ENCODE measurements at places on chromosomes 11 and 22.

- no peak for DNase-seq
Measured at GRCh38 chr11:45209891-45210699, 63.7 kb downstream of the PRDM11 start.

DNA sequence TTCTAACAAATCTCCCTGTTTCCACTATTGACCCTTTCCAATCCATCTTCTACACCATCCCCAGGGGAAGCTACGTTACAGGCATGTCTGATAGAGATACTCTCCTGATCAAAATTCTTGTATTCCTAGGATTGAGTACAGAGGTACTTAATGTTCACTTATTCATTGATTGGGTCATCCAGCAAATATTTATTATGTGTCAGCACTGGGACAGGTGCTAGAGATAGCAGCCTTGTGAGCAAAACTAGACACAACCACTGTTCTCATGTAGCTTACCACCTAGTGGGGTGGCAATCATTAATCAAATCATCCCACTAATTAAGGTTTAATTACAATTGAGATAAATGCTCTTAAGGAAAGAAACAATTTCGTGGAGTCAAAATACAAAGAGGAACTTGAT lies 9.4 kb upstream of the RTCB start:
- no peak for DNase-seq

- no peak for DNase-seq
Measured at GRCh38 chr11:64165481-64165841, 452 bp downstream of the MACROD1 start.

DNA sequence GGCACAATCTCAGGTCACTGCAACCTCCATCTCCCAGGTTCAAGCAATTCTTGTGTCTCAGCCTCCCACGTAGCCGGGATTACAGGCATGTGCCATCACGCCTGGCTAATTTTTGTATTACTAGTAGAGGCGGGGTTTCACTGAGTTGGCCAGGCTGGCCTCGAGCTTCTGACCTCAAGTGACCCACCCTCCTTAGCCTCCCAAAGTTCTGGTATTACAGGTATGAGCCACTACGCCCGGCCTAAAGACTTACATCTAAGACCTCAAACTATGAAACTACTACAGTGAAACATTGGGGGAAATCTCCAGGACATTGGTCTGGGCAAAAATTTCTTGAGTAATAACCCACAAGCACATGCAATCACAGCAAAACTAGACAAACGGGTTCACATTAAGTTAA lies 13.8 kb upstream of the FAM181B start:
- DNase-seq, result no peak

GRCh38 chr11:17722000-17722643 lies 2.8 kb downstream of the MYOD1 start:
- DNase-seq, result no peak

DNA sequence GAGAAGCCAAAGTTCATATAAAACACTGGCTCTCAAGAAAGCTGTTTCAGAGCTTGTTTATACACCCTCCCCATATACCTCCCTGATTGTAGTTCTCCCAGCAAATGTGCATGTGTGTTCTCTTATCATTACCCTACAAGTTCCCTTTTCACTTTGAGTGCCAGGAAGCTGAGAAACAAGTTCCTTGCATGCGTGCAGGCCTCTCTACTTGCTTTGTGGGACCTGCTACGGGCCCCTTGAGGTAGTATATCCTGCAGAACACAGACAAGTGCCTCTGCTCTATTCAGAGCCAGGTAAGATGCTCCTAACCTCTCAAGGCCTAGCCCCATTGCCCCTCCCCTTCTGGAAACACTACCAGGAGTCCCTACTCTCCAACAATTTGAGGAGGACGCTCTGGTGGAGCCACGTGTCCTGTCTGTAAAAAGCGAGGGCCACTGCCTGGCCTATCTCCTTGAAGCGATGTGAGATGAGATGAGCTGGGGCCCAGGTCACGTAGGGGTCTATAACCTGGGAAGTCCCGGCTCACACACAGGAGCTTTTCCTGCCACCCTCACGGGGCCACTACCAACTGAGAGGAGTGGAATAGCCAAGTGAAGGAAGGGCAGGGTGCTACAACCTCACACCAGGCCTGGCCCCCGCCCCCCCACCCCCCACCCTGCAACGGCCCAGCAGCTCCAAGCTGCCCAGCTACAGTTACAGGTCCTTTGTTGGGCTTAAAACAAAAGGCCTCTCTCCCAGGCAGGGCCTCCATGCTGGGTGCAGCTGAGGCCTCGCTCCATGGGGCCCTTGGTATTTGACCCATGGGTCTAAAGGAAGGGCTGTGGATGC lies 2.6 kb upstream of the ATP5MGL start:
- peak; percentile 74 for DNase-seq

DNA sequence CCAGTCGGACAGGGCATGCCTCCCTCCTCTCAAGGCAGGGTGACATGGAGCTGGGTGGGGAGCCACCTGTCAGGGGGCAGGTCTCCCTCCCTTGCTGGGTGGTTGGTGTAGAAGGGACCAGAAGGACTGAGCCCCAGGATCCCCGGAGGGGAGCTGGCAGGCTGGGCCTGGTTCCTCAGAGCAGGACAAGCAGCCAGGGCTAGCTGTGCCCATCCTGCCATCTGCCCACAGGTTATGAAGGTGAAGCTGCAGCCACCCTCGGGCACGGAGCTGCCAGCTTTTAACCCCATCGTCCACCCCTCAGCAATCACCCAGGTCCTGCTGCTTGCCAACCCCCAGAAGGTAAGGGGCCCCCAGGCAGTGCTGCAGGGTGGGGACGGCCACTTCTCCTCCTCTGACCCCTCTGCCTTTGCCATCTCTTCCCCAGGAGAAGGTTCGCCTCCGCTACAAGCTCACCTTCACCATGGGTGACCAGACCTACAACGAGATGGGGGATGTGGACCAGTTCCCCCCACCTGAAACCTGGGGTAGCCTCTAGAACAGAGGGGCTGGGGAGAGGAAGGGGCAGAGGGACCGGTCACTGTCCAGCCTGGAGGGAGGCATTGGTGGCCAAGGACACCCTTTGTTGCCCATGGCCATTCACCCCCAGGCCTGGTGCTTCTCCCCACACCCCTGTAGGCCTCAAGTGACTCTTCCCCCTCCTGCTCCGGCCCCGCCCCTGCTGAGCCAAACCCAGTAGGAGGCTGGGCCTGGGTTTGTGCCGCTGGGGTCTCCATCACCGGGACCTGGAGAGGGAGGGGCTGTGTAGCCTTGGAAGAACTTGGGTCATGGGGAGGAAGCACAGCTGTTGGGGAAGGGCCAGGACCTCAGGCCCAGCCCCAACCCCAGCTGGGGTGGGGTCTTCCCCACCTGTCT lies 7.0 kb upstream of the SH3BP1 start:
- no peak for DNase-seq

- DNase-seq, result no peak
Measured at GRCh38 chr11:44470854-44471253, 94.6 kb upstream of the CD82 start.

GRCh38 chr11:87141980-87142514 lies 104.3 kb downstream of the TMEM135 start:
- DNase-seq, result no peak

GRCh38 chr11:85965202-85965601 lies 103.7 kb downstream of the PICALM start:
- DNase-seq, result no peak

DNA sequence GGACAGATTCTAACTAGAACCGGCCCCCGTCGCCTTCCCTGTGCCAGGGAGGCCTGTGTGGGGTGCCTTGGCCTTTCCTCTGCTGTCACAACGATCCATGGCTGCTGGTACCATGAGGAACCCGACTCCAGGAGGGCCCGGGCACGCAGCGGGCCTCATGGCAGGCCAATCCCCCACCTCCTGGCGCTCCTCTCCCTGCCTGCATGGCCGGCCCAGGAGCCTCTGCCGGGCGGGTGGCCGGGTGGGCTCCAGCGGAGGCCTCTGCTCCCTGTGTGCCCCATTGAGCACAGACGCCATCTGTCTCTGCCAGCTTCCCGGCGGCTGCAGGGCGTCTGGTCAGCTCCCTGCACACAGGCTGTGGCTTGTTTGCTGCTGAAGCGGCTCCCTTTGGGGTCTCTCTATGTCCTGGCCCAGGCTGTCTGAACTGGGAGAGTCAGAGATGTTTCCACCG lies 86.5 kb downstream of the MYEOV start:
- DNase-seq, result no peak

DNA sequence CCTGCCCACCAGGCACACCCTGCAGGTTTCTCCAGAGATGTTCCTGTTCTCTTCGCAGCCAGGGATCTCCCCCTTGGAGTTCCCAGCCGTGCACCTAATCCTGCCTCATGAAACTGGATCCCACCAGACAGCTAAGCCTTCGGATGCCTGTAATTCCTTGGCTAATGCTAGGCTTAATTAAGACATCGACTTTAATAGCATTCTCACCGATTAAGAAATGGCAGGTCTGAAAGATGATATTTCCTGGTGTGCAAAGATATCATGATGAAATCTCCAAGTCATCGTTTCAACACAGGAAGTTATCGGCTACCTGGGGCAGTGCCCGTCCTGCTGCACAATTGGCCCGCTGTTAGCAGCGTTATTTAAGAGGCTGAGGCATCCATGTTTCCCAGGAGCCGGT lies 41.5 kb upstream of the CCND1 start:
- DNase-seq, result no peak

- DNase-seq, result peak; percentile 69
Measured at GRCh38 chr11:104946907-104947306, 21.5 kb downstream of the CASP4 start.

DNA sequence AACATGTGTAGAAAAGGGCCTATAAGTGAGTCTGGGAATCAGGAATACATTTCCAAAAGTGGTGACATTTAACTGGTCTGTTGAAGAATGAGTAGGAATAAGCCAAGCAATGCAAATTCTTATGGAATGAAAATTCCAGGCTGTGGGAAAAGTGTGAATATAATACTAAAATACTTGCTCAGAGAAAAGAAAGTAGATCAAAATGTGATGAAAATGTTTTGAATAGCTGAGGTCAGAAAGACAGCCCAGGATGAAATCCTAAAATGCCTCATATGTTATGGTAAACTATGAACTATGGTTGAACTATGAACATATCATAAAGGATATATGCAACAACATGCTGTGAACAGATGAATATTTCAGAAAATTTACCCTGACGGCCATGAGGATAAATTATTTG lies 688.3 kb upstream of the FAT3 start:
- no peak for DNase-seq

DNA sequence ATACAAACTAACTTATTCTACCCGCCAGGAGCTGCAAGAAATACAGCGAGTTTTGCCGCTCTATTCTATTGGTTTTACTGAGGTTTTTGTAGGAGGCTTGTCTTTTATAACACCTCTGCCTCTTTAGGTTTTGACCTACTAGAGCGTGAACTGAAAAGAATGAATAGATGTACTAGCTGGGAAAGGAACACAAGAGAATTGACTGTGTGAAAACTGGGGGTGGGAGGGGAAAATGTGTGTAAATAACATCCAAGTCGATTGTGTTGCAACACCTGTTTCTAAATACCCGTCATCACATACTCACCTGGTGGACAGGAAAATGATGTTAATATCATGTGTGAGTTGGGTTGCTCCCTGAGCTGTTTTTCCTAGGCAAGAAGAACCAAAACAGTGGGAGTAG lies 12.9 kb upstream of the JHY start:
- no peak for DNase-seq

GRCh38 chr22:48352086-48352911 lies 1475.4 kb downstream of the BRD1 start:
- no peak for DNase-seq

DNA sequence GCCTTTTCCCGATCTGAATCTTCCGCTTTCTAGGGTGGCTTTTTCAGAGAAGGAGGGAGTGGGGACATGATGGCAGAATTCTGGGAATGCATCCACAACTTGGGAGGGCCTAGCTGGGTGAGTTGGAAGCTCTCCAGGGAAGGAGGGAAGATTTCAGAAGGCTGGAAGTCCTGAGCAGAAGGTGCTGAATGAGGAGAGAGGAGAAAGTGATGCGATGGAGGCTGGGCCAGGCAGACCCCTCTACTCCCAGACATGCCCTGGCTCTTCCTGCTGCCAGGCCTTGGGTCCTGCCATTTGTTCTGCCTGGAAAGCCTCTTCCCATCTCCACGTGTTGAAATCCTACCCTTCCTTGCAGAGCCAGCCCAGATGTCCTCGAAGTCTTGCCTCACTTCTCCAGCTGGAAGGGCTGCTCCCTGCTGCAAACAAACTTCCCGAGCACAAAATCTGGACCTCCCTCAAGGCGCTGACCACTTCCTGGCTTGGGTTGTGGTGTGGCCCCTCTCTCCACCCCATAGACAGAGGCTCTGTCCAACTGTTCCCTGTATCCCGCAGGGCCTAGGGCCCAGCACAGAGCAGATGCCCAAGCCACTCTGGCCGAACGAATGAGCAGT lies 16.8 kb downstream of the LRRC32 start:
- DNase-seq, result no peak

DNA sequence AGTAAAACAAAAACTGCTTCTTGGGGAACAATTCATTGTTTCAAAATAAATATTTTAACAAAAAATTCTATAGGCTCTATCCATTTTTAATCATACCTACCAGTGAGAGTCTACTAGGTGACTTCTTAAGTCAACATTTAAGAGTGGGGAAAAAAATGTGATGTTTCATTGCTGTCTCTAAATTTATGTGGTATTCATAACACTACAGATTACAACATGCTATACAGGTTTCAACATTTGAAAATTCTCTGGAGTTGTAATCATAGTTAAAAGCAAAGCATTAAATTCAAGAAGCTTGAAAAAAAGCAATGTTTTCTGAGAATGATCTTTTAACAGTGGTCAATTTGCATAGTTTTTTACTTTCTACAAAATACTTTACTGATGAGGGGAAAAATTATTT lies 18.3 kb downstream of the SBF2 start:
- no peak for DNase-seq

DNA sequence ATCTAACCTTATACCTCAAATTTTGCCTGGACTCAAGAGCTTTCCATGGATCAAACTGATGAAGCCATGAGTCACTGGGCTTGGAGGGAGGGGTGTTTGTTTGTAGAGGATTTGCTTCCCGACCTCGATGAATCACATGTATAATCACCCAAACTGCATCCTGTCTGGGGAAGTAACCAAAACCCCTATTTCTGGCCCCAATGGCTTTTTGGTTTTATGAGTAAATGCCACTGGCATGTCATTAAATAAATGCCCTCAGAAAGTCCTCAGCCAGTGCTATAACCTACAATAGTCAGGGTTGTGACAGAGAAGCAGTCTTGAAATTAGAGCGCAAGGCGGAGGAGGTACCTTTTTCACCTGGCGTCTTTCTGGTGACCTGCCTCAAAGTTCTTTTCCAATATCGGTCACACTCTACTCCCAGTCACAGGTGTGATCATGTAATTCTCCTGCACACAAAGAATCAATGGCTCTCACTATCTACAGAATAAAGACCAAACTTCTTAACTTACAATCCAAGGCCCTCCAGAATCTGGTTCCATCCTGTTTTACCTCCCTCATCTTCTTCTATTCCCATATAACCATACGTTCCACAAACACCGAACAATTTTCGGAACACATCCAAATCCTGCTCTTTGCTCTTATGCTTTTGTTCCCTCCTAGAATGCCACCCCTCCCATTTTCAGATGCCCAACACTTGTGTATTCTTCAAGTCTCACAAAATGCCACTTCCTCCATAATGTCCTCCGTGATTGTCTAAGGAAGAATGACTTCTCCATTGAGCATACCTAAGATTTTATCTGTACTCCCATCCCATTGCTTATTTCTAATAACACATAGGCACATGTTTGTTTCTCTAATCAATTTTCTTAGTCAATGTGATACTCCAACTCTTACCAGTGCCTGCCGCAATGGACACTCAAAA lies 81.3 kb upstream of the BLID start:
- no peak for DNase-seq

- DNase-seq, result no peak
Measured at GRCh38 chr11:65424205-65425104, 1.9 kb downstream of the NEAT1 start.

GRCh38 chr11:46607516-46607915 lies 9.5 kb downstream of the HARBI1 start:
- DNase-seq, result no peak
